ENCODE measurements at places on chromosomes 1 and 21.
A peak's percentile ranks its signal among the peaks of the same experiment; 100 is the strongest.

DNA sequence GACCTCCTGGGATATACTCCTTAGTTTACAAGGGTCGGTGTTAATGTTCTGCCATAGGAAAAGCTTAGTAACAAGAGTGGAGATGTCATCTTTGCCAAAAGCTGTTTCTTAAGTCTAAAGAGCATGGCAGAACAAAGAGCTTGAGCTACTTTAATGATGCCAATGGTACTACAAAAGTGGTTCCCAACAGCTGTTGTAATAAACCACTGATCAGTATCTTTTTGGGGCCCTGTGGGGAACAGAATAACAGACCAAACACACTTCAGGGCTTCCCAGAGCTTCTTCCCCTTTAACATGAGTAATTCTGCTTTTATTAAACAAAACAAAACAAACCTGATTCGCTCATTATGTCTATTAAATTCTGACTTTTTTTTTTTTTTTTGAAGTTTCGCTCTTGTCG is 116.3 kb downstream of the NCAM2 start:
- no peak for DNase-seq

GRCh38 chr1:11414926-11415538 is 63.9 kb upstream of the DISP3 start:
- no peak for DNase-seq

DNA sequence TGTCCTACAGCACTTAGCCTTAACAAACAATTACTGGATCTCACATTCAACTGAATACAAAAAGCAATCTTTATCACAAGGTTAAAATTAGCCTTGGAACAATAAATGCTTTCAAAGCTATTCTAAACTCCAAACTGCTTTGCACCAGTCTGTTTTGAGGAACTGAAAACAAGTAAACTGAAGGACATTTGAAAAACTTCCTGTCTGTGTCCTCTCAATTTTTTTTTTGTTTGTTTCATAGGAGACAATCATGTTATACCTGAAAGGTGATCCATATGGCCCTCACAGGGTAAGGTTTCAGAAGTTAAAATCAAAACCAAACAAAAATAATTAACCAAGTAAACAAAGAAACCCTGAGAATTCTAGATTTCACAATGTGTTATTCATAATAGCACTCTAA is 459.1 kb downstream of the DPYD start:
- DNase-seq: peak; percentile 33

GRCh38 chr1:8390707-8391106 is 72.8 kb downstream of the SLC45A1 start:
- DNase-seq: no peak

GRCh38 chr1:26302733-26303405 is 3.6 kb downstream of the UBXN11 start:
- DNase-seq: no peak

- DNase-seq: no peak
These were observed 12.1 kb downstream of the CAPN8 start for GRCh38 chr1:223653431-223653830.

DNA sequence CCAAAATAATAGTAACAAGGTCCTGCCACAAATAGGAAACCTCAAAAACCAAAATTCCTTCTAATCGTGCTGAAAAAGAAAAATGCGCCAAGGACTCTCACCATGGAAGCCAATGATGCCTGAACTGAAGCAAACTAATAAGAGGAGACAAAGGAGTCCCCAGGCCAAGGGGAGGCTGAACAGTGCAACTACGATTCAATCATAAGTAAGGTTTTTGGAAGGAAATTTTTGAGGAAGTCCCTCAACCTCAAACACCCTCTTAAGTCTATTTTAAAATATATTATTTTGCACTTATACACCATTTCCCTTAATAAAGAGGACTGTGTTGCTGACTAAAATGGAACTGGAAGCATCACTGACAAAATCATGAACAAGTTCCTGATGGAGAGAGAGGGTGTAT is 1.7 kb upstream of the ARHGAP29 start:
- DNase-seq: no peak

- no peak for DNase-seq
These were observed 10.7 kb downstream of the EXTL2 start for GRCh38 chr1:100883963-100884362.

Data from hippocampal formation (tissue), 2 donors.